T-helper 1 cell (primary cell): ENCODE measurements at places on chromosomes 12 and 14.

DNA sequence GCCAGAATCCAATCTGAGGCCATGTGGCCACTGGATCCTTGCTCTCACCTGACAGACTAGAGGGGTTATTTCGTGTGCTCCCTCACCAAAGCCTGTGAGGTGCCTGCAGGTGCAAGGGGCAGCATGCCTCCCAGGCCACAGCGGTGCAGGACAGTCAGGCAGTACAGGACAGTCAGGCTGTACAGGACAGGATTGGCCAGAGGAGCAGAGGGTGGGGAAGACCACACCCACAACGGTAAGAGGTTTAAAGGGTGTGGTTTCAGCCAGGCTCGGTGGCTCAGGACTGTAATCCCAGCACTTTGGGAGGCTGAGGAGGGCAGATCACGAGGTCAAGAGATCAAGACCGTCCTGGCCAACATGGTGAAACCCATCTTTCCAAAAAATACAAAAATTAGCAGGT lies 3.1 kb upstream of the BRF1 start:
- DNase-seq, result no peak

GRCh38 chr12:13046964-13047363 lies 2.8 kb downstream of the FAM234B start:
- DNase-seq, result no peak

- no peak for DNase-seq
Observed at GRCh38 chr14:31945074-31945613, 132.0 kb upstream of the ARHGAP5 start.

- no peak for DNase-seq
Observed at GRCh38 chr12:27198036-27198435, 46.0 kb upstream of the STK38L start.

DNA sequence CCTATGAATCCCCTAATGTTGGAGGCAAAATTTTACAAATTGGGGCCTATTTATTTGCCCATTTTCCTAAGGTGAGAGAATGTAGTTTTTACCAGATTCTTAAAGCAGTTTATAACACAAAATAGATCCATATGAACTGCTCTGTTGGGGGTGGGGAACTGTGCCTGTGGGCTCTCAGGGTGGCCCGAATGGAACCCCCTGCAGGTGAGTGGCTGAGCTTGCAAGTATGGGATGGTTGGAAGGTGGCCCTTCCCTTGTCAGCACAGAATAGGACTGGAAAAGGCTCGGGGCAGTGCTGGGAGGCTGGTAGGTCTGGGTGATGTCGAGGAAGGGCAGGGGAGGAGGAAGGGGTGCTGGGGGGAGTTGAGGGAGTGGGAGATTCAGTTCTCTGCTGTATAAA lies 4.9 kb downstream of the VSX2 start:
- no peak for DNase-seq

DNA sequence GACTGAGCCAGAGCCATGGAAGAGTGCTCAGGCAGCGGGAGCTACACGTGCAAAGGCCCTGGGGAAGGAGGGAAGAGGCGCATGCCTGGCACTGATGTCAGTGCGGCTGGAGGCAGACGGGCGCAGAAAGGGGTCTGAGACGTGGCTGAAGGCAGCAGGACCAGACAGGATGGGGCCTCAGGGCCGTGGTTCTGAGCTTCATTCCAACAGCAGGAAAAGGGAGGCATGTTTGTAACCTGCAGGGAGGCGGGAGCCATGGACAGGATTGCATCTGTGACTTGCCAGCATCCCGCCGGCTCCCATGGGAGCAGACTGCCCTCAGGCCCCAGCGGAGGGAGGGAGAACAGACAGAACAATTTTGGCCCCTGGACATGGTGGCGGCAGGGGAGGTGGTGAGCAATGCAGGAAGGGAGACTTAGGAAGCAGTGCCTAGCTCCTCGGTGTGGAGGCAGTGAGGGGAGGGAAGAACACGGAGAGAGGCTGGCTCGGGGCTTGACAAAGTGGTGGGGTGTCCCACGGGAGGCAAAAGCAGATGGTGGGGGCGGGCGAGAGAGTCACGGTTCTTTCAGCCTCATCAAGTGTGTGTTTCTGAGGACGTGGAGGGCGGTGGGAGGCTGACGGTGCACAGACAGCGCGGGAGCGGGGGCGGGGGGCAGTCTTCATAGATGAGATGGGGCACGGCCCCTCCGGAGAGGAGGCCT lies 33.3 kb upstream of the INF2 start:
- no peak for DNase-seq

DNA sequence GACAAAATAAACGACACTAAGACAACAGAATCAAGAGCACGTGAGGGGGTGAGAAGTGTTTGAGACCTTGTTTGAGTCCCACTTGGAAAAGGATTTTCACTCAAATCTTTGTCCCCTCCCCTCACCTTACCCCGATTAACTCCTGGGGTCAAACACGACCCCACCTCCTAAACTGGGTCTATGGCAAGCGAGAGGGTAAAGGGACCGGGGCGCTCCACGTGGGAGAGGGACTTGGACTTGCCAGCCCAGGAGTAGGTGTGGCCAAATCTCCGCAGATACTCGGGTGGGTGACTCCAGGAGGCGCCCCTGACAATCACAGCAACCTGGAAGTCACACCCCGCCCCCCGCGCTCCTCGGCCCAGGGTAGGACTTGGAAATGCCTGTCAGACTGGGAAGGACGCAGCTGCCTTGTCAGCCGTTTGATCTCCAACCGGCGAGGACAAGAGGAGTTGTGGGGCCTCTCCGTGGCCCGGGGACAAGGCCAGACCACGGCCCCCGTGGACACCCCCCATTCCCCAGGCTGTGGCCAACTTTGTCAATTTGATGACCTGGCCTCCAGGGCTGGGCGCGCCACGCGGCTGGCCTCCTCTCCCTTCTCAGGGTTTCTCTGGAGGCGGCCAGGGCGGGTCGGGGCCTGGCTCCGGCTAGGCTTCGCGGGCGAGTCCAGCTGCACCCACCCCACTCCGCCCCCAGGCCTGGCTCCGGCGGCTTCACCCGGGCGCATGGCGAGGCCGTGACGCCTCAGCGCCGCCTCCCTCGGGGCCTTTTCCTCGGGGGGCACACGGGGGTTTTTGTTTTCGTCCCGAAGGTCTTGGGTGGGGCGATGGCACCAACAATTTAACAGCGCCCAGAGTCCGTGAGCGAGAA lies 1.1 kb upstream of the BCL11B start:
- peak; percentile 32 for DNase-seq

DNA sequence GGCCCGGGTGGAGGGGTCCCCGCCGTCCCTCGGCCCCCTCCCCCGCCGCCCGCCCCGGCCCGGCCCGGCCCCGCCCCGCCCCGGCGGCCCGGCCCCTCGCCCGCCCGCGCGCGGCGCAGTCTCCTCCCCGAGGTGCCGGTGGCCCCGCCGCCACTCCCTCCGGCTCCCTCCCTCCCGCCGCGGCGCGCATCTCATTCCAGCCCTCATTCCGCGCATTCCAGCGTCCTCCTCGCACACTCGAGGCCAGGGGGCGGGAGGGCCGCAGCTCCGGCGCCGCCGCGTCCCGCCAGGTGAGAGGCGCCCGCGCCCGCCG lies at the start of gene TEAD4:
TSS of gene TEAD4 (plus strand) at position 206 of the 313 bp plus-strand sequence.
- DNase-seq, result no peak

- DNase-seq, result no peak
Observed at GRCh38 chr12:46677749-46678148, 148.0 kb downstream of the SLC38A4 start.

GRCh38 chr14:59529189-59529588 lies 44.9 kb downstream of the JKAMP start:
- DNase-seq, result no peak

GRCh38 chr14:100903672-100904185 lies at the start of gene RTL1:
Gene RTL1, minus strand, starts transcription at chr14:100903722. Its CDS starts 18,934 bp downstream, at chr14:100884788.
- DNase-seq, result no peak

DNA sequence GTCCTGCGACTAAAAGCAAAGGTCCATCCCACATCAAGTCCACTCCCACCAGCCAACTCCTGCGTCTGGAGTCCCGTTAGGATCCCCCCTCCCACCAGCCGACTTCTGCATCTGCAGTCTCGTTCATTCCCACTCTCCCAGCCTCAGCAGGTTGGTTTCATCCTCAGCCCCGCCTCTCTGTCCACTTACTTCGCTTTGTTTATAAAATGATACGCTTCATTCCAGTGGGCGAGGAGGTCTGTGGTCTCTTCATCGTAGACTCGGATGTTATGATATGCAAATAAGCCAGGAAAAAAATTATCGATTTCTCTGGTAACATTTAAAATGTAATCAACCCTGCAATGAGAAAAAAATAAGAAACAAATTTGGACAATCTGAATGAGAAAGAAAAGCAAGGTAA lies 56.8 kb downstream of the SSH1 start:
- no peak for DNase-seq

DNA sequence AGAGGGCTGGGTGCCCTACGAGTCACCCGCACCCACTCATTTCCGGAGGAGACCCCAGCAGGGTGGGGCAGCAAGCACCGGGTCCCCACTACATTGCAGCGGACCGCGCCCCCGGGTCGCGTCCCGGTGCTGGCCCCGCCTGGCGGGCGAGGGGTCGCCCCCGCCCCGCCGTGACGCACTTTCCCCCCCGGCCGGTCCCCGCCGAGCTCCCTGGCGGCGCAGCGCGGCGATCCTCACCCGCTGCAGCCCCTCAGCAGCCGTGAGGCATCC lies 106.1 kb downstream of the PRICKLE1 start:
- peak; percentile 6 for DNase-seq

GRCh38 chr14:25111061-25111601 lies 61.2 kb upstream of the STXBP6 start:
- no peak for DNase-seq

DNA sequence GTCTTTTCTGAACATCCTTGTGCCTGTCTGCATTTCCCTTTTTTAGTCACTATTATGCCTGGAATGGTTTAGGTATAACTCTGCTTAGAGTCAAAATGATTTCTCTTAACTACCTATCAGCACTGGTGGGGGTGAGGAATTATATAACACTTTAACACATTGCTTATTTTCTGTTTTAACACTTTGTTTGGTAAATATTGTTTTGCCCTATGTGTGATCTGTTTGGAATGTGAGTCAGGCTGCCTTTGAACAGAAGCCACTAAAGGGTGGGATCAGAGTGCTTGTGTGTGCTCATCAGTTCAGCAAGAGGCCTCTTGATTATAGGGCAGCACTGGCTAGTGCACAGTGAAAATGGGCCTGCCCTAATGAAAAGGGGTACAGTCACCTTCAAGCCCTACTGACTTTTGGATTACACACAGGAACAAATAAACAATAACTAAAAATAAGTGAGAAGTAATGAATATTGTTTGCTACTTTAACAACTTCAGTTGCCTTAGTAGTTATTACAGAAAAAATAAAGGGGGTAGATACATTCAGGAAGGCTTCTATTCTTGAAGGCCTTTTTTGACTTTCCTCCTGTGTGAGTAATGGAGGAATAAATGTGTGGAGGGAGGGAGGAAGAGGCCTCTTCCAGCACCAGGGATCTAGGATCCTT lies 23.2 kb downstream of the NGDN start:
- no peak for DNase-seq

DNA sequence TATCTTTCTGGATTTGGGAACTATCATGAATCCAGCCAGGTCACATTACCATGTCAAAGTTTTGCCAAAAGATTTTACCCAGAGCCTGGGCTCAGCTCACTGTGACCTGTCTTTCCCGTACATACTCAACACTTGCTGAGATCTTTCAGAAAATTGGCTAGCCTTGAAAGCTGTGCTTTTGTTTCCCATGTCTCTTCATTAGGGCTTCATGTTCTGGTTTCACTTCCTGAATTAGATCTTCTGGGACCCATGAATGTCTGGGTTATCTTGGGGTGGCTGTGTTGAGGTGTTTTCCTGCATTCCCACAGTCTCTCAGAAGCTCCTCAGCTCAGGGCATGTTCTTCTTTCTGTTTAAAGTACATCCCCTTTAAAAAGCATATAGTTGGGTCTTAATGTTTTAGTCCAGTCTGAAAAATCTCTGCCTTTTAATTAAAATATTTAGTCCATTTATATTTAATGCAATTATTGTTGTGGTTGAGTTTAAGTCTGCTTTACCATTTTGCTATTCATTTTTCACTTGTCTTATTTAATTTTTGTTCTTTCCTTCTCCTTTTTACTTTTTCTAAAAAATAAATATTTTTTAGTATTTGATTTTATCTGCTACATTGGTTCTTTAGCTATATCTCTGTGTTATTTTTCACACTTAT lies 242.7 kb downstream of the VRK1 start:
- DNase-seq, result no peak

DNA sequence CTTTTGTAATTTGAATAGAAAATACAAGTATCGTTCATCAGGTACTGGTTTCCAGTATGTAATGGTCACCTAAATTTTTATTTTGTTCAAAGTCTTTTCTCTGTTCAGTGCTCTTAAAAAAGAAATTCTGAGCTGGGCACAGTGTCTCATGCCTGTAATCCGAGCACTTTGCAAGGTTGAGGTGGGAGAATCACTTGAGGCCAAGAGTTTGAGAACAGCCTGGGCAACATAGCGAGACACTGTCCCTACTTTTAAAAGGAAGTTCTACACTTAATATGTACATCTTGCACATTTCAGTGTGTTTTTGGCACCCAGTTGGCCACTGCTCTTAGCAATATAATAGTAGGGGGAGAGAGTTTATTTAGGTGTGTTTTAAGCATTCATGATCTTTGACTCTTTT lies 27.9 kb downstream of the PCNX1 start:
- DNase-seq, result no peak

DNA sequence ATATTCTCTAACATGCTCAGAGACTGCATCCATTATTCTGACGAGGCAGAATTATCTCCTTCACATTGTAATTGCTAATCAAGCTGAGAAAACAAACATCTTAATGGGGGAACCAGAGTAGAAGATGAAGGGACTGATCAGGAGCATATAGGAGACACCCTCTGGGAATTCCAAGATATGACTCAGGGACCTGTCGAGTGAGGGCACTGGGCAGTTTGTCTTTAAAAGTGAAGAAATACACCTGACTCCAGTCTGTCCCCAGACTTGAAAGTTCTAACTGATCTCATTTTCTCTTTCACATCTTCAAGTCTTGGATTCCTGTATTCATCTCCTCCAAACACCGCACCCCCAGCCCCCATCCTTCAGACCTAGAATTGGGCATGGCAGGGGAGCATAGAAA lies 226.9 kb upstream of the PLXNC1 start:
- no peak for DNase-seq

DNA sequence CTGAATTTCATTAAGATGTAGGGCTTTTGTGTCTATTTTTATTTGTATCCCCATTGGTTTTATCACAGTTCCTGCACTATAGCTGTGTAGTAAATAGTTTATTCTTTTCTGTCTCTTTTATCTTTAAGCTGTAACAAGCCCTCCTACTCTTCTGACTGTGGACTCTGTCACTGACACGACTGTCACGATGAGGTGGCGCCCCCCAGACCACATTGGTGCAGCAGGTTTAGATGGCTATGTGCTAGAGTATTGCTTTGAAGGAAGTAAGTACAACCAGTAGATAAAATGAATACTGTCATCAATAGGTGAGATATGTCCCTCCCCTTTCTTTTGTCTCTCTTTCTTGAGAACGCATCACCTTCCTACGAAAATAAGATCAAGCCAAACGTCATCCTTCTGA lies 34.1 kb upstream of the CHPT1 start:
- DNase-seq, result no peak

DNA sequence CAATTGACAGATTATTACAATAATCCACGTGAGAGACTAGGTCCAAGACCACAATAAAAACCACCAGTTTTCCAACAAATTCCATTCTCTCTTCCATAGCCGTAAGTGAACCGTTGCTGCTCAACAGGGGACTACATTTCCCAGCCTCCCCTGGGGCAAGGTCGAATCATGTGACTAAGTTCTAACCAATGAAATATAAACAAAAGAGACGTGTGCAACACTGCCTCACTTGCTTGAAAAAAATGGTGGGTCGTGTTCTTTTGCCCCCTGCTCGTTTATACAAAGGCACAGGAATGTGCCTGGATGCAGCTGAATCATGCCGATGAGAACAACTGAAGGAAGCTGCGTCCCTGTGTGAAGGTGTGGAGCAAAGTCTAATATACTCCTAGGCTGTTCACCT lies 51.1 kb downstream of the HSPB8 start:
- no peak for DNase-seq
